ENCODE measurements at places on chromosomes 11 and 22.

DNA sequence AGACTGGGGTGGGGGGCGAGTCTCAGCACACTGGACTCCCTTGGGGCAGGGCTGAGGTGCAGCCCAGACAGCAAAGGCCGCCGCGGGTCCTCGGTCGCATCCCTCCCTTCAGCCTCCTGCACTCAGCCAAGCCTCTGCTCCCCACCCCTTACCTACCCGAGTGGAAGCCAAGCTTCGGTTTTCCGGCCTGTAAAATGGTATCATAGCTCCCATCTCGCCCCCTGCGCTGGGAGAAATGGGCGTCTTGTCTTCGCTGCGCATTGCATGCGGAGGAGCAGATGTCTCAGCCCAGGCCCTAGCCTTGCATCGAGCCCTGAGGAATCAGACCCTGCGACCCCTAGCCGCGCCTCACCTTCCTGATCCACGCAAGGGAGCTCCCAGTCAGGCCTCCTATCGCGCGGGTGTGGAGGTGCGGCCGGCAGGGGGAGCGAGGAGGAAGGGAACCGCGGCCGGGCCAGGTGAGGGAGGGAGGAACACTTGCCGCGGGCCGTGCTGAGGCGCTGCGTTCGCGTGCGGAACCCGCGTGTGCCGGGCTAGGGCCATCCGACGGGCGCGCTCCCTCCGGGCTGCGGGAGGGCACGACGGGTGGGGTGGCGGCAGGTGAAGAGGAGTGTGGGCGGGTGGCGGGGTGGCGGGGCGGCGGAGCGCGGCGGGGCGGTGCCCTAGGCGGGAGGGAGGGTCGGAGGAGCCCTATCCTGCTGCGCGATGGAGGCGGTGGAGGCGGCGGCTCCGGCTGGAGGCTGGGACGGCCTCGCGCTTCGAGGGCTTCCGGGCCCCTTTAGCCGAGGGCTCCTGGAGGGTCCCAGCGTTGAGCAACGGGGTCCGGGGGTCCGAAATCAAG is 4.1 kb upstream of the TBX1 start:
- DNase-seq, result peak; percentile 49

DNA sequence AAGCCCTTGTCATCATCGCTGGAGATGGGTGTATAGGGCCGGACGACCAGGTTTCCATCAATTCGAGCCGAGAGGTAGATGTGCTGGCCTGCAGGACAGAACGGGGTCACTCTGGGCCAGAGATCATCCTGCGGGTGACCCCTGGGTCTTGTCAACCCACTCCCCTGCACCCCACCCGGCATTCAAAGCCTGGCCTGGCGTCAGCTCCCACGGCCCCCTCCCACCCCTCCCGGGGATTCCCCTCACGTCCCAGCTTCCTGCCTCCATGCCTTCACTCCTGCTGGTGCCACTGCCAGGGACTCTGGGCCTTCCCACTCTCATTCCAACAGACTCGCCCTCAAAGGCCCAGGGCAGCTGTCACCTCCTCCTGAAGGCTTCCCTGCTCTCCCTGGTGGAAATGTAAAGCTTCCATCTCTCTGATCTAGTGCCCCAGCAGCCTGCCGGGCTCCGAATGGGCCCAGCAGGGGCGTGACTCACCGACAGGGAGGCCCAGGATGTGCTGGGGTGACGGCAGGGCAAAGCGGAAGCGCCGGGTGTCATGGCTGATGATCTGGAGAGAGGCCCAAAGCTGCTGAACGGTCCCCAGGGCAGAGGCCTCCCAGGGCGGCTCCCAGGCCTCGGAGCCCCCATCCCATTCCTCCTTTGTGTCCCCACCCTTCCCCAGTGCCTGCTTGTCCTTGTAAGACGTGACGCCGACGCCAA is 9.3 kb downstream of the ATP5MGL start:
- no peak for DNase-seq

DNA sequence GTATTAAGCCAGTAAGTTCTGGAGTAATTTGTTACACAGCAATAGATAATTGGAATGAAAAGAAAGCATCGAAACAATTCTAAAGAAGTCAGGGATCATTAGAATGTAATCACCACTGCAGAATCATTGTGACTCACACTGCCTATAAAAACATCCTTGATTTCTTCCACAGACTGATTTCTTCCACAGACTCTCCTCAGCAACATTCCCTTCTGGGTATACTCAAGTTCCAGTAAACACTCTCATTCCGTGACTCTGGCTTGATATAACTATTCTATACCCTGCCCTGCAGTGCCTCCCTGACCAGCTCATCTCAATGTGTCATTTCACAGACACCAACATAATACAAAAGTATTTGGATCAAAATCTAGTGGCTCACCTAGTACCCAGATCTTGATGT is 120.5 kb downstream of the BBOX1 start:
- DNase-seq, result no peak

- no peak for DNase-seq
These were observed 52.4 kb upstream of the IGLL5 start for GRCh38 chr22:22835242-22835641.

- DNase-seq, result no peak
These were observed 193.6 kb downstream of the FAM76B start for GRCh38 chr11:95595973-95596489.

- no peak for DNase-seq
These were observed 1.2 kb downstream of the TUBA8 start for GRCh38 chr22:18111759-18112330.

GRCh38 chr22:27097933-27098332 is 440.5 kb downstream of the MIAT start:
- DNase-seq, result no peak

GRCh38 chr22:42282943-42283277 is 12.5 kb upstream of the TCF20 start:
- no peak for DNase-seq

GRCh38 chr22:39746600-39747262 is 146.8 kb downstream of the ENTHD1 start:
- DNase-seq, result no peak

DNA sequence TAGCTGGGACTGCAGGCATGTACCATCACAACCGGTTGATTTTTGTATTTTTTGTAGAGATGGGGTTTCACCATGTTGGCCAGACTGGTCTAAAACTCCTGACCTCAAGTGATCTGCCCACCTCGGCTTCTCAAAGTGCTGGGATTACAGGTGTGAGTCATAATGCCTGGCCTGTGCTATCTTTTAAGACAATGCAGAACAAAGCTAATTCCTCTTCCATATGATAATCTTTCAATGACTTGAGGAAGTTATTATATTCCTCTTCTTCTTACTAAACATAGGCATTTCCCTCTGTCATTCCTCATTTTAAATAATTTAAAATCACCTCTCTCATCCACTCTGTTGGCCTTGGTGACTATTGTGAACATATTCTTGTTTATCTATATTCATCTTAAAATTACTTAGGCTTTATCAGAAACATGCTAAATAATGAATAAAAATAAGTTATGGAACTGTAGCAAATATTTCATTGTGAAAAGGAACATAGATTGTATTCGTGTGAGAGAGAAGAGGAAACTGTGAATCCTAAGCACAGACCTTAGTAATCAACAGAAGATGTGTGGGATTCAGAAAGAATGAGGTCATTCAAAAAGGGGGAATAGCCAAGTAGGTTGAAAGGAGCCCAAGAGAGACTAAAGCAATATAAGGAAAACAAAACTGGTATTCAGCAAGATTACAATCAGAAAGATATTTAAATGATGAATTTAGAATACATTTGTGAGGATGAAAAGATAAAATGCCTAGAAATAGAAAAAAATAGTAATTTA is 269.4 kb downstream of the TTC28 start:
- no peak for DNase-seq

- DNase-seq, result no peak
These were observed 64.4 kb downstream of the SPON1 start for GRCh38 chr11:14026961-14027360.

DNA sequence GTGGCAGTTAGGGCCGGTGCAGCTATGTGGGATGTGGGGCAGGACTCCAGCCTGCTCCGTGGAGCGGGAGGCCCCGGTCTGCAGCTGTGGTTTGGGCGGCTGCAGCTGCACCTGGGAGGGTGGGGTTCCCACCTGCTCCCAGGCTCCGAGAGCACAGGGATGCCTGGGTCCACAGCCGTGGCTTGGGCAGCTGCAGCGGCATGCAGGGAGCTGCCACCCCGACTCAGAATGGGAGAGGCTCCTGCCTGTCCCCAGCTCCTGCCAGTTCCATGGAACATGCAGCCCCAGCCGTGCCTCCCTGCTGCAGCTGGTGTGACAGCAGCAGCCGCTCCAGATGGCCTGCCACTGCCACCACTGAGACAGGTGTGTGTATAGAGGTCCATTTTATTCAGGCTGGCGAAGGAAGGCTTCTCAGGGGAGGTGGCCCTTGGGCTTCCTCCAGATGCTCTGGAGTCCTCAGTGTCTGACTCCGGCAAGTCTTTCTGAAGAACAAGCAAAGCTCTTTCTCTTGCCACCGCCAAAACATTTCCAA is 21.8 kb upstream of the UPK3A start:
- DNase-seq, result no peak

GRCh38 chr11:10658621-10659338 is 34.8 kb downstream of the IRAG1 start:
- DNase-seq, result no peak

DNA sequence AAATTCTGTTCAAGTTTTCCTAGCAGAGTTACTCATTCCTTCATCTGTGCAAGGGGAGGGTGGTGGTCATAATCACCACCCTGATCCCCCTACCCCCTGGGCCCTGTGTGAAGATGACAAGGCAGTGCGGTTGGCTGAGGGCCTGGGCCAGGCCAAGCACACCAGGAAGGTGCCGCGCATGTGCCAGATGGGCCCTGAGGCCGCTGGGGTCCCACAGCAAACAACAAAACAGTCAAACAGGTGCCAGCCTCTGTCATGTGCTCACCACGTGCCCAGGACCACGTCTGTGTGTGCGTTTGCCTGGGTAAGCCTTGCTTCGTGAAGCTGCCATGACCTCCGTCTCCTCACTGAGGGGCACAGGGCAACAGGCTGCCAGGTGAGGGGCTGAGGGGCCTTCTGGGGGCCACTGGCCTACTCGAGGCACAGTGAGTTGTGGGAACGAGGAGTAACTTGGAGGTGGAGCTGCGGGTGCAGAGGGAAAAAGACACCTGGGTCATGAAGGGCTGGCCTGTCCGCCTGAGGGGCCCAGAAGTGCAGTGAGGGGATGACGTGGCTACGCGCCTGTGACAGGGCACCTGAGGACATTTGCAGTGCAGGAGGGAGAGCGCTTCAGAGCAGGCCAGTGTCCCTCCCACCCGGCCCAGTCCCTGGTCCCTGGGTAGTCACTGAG is 25.8 kb downstream of the RSPH14 start:
- no peak for DNase-seq

- DNase-seq, result no peak
These were observed 12.0 kb downstream of the PLCB3 start for GRCh38 chr11:64263021-64263946.

DNA sequence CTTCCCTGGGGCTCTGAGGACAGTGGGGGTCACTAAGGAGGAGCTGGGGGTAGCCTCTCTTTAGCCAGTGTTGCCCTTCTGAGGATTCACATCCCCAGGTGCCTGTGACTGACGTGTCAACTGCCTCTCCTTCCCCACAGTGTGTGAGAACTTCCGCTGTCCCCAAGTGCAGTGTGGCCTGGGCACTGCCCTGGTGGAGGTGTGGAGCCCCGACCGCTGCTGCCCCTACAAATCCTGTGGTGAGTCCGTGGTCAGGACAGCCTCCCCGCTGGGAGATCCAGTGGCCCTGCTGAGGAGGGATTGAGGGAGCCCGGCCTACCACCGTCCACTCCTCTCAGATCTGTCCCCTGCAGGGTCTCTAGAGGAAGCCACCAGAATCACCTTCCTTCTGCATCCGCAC is 81.1 kb upstream of the MYOD1 start:
- DNase-seq, result no peak

- no peak for DNase-seq
These were observed 615.2 kb downstream of the BRD1 start for GRCh38 chr22:49212466-49212865.

DNA sequence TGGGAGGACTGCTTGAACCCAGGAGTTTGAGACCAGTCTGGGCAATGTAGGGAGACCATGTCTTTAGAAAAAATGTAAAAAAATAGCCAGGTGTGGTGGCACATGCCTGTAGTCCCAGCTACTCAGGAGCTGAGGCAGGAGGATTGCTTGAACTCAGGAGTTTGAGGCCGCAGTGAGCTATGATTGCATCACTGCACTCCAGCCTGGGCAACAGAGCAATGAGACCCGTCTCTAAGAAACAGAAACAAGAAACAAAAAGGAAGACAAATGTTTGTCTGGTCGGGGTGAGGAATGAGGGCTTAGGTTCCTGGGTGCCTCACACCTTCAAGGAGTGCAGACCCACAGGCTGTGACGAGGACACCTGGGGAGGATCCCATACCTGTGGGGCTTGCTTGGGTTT is 191.9 kb downstream of the CEP164 start:
- DNase-seq, result no peak

DNA sequence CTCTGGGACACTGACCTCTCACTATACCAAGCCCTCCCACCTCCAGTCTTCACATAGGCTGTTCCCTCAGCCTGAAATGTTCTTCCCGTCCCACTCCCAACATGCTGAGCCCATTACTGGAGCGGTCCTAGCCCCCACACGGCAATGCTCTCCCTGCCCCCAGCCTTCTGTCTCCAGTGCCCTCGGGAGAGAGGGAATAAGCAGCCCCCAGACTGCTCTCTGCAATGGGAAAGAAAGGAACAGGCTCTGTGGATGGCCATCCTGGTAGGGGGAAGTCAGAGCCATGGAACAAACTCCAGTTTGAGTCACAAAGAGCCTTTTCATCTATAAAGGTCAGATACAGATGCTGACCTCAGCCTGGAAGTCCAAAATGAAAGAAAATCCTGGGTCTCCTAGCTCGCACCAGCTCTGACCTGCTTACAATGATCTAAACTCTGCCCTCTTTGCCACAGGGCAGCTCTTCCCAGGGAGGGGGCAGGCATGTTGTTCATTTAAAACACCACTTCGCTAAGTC is 62.6 kb downstream of the FLRT1 start:
- DNase-seq, result no peak

GRCh38 chr22:27541836-27542235 is 259.7 kb downstream of the MN1 start:
- DNase-seq, result no peak

DNA sequence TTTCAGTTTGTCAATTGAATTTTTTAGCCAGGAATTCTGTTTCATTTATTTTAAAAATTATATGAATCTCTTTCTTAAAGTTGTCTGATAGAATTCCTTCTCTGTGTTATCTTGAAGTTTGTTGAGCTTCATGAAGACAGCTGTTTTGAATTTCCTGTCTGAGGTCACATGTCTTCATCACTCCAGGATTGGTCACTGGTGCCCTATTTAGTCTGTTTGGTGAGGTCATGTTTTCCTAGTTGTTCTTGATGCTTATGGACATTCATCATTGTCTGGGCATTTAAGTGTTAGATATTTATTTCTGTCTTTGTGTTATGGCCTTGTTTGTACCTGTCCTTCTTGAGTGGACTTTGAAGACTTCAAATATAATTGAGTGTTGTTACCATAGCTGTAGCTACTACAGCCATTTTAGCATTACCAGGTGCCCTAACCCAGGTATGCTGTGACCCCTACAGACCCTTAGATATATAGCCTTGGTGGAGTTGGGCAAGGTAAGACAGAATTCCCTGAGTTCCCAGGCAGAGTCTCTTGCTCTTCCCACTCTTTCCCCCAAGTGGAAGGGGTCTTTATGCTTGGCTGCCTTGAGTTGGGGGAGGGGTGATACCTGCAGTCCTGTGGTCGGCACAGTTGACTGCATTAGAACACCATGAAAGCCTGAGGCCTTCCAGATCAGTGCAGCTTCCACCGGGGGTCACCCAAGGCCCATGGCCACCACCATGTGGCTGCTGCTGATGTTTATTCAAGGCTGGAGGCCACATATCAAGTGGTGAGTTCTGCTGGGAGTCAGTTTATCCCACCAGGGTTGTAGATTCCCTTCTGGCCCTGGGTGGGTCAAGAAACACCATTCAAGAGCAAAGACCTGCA is 229.6 kb downstream of the DYNC2H1 start:
- no peak for DNase-seq

Data from HL-60 (cell line).